ENCODE measurements at places on chromosomes 4 and X.

GRCh38 chr4:176044589-176044951, 21.1 kb upstream of the WDR17 start:
- peak; percentile 52 for DNase-seq

- no peak for DNase-seq
Observed at GRCh38 chr4:6577409-6577808, 2.4 kb downstream of the MAN2B2 start.

DNA sequence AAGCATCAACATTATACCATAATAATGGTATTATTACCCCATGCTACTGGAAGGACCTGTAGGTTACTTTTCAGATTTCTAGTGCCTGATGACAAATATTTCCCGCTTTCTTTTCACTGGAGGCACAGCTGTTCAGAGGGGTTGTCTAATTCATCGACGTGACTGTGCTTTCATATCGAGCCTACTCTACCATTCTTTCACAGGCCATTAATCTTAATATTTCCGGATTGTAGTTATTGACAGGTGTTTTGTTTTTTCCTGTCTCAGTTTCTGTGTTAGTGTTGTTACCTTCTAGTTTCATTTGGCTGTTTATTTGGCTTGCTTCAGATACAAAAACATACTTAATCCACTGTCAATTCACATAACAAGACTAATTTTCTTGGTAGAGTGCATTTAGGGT, 330.9 kb downstream of the SPOCK3 start:
- DNase-seq = no peak

DNA sequence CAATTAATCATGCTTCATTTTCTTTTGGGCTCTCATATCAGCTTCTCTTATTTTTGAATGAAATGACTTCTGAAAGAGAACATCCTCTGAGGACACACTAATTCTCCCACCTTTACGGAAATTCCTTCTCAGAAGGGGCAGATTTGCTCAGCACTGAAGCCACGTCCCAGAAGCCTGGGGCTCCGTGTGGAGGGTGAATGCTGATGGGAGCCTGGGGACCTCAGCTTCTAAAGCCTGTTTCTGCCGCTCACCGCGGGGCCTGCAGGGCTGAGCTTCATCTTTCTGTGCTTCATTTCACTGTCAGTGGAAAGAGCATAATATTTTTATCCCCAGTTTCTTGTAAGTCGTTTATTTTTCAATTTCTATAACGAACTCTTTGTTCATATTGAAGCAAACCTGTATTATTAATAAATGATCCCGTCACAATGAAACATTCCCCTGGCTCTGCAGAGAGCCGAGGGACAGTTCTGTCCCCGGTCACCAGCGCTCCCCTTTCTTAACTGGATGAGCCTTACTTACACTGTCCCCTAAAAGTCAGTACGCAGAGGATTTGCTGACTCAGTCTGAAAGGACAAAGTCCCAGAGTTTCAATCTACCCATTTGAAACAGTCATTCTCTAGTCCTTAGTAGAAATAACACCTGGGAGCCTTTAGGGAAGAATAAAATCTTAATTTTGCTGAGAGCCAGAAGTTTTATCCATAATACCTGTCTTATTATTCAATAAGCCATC, 364.6 kb upstream of the FAT1 start:
- no peak for DNase-seq

DNA sequence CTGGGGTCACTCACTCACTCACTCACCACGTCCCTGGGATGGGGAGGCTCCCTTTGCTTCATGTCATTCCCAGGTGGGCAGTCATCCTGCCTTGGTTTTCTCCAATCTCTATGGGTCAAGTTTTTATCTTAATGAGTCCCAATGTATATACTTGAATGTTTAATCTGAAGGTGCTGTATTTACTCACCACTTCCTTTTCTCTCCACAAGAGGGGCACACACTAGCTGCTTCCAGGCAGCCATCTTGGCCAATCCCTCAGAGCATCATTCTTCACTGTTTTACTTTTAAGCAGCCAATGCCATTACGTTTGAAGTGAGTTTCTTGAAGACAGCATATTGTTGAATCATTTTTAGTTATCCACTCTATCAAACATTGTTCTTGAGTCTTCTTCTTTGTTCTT, 153.4 kb upstream of the ARSJ start:
- DNase-seq = no peak

DNA sequence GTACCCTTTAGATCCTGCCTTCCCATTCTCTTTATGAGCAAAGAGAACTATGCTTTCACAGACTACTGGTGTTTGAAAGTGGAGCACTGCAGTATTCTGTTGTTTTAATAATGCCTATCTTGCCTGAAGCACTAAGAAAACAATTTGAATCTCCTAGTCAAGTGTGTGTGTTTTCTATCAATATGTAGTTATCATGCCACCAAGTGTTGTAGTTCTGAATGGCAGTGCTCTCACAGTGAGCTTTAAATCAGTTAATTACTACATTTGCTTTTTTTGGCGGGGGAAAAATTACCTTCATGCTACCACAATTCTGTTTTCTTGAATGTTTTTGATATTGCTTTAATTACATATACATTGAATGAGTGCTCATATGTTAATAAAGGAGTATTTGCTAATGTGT, 143.6 kb upstream of the FAM47A start:
- no peak for DNase-seq

DNA sequence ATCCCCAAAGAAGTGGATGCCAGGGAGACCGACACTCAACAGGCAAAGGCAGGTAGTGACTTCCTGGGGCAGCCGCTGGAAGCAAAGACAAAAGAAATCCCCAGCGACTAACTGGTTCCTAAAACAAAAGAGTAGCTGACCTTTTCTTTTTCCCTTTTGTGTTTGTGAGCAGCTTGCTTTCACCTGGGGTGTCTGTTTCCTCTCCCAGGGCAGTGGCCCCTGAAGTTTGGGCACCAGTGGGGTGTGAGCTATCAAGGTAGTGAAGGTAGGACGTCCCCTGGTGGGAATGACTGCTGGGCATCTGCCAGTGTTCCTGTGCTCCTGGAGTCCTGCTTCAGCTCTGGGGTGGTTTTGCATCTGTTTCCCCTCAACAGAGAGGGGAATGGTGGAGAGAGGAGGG, 41.6 kb upstream of the STIM2 start:
- no peak for DNase-seq

DNA sequence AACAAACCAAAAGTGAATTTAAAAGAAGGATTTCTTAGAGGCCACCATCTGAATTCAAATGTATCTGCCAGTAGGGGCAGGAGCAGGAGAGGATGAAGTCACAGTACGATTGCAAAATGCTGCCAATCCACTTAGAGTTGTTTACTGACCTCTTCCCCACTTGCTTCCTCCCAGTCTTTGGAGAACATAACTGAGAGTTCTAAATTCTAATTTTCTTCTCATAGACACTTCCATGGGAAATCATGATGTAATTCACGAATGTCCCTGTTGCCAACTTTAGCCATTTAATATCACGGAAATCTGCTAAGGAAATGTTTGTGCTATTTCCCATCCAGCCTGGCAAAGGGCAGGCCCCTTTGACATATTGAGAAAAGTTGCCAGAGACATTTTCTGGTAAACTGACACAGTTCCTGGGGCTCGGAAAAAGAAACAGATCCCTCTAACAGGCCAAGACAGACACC, 33.6 kb upstream of the NOCT start:
- DNase-seq = peak; percentile 86

- DNase-seq = no peak
Observed at GRCh38 chrX:2708021-2708420, 16.9 kb downstream of the CD99 start.

GRCh38 chr4:67161311-67161710, 384.0 kb downstream of the CENPC start:
- DNase-seq = no peak

DNA sequence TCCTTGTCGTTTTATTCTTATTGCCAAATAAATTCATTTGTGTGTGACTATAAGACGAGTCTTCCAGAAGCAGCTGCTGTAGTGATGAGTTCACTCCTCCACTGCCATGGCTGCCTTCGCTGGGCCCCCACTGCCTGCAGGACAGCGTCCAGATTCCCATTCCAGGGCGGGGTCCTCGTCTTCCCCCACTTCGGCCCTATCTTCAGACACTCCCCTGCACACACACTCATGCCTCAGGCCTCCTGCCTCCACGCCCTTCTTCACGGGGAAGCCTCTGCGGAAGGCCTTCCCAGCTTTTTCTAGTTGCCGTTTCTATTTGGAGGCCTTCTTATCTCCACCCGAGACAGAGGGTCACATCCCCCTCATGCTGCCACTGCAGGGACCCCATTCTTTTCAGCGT, 80.4 kb downstream of the SHROOM2 start:
- DNase-seq = no peak

GRCh38 chr4:663046-663437, 11.0 kb downstream of the ATP5ME start:
- no peak for DNase-seq

GRCh38 chr4:125492957-125493356, 178.2 kb downstream of the FAT4 start:
- no peak for DNase-seq

GRCh38 chr4:25271866-25272265, 38.0 kb downstream of the PI4K2B start:
- no peak for DNase-seq

DNA sequence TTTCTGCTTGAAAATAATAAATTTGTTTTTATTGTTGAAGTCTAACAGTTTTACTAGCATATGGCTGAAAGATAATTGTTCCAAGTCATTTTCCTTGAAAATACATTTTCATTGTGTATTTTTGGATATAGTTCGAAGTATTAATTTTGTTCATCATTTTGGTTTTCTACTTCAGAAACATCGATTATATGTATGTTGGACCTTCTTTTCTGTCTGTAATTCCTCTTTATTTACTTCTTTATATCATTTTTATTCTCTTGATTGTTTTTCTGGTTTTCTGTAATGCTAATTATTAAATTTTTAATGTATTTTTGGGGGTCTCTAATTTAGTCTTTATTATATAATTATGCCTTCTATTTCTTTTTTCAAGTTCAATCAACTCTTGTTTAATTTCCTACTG, 407.1 kb upstream of the FRG1 start:
- DNase-seq = no peak

GRCh38 chrX:85052205-85052604, 48.5 kb downstream of the APOOL start:
- DNase-seq = peak; percentile 34

DNA sequence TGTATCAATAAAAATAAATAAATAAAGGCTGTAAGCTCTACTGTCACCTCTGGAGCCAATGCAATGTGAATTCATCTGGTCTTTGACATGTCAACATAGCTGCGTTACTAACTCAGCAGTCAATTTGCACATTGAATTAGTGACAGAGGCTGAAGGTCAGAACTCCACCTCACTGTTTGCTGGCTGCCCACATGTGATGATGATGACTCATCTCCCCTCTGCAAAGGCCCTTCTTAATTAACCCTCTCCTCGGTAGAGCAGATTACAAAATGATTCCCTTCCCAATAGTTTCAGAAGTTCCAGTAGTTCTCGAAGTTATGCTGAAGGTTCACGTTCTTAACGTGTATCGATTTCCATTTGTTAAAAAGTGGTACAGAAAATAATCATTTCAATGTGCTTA, 1626.0 kb upstream of the TENM3 start:
- no peak for DNase-seq

All from fibroblast of gingiva (primary cell).